ENCODE measurements at places on chromosomes 6 and 20.

DNA sequence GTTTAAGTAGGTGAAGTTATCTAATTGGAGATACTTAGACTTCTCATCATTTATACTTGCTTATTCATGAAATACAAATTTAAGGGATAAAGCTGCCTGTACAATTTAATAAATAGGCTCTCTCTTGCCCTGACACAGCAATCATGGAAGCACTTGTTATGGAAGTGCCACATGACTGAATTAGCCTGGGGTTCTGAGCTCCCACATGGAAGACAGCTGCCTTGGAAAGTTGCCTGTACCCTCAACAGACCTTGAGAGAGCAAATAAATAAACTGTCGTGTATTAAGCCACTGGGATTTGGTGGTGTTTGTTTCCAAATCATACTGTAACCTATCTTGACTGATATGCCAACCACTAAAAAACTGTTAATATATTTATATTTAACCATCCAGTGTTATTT is 87.0 kb upstream of the RSPO3 start:
- no peak for DNase-seq

DNA sequence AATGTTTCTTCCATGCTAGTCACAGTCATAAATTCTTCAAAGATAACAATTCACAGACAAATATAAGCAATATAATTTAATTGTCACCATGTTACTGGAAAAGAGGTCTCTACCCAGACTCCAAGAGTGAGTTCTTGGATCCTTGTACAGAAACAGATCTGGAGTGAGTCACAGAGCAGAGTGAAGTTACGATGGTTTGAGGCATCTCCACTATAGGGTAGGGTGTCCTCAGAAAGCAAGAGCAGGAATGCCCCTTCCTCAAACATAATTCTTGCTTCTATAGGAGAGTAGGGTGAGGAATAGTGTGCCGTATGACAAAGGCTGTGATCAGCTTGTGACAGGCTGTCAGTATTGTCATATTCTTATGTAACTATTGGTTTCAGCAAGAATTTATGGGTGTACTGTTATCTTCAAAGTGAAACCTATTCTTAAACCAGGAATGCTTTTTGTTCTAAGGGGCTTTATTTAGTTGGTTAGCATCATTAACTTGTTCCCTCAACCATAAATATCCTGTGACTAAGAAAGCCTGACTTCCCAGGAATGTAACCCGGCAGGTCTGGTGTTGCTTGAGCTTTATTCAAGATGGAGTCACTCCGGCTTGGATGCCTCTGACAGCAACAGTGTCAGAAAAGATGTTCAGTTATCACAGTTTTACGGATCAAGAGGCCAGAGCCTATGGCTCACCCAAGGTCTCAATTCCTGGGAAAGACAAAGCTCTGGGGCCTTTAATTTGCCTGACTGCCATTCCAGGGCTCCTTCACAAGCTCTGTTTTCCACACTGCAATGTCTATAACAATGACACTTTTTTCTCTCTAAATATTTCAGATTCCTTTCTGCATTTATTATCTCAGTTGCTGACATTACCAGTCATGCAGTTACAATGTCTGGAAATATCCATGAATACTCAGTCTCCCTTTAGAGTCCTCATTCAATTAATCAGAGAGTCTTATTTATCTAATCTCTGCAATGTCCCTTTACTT is 298.6 kb downstream of the C6orf118 start:
- DNase-seq = no peak

GRCh38 chr6:43331470-43331869 is 22.8 kb upstream of the CRIP3 start:
- DNase-seq = no peak

DNA sequence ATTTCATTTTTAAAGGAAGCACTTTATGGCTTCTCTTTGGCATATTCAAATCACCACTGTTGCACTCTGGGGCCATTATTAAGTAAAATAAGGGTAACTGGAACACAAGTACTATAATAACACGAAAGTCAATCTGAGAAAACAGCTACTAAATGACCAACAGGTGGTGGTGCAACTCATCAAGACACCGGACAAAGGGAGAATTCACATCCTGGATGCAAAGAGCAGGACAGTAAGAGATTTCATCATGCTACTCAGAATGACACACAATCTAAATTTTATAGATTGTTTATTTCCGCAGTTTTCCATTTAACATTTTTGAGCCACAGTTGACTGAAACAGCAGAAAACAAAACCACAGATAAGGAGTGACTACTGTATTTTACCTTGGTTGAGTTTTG is 27.6 kb upstream of the LY86 start:
- no peak for DNase-seq

DNA sequence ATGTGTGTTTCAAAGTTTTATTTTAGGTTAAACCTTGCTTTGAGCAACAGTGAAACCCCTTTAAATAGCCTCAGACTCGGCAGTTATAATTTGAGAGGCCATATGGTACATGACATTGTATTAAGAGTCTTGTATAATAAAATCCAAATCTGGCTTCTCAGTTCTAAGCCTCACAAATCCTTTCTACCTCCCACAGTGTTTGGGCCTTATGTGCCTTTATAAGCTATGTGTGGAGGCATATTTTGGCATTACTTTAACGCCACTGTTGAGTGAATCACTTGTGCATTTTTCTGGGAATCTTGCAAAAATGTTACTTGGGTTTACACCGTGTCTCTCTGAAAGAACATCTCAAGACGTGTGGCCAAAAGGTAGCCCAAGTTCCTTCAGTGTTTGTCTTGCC is 152.4 kb downstream of the COL9A1 start:
- no peak for DNase-seq

DNA sequence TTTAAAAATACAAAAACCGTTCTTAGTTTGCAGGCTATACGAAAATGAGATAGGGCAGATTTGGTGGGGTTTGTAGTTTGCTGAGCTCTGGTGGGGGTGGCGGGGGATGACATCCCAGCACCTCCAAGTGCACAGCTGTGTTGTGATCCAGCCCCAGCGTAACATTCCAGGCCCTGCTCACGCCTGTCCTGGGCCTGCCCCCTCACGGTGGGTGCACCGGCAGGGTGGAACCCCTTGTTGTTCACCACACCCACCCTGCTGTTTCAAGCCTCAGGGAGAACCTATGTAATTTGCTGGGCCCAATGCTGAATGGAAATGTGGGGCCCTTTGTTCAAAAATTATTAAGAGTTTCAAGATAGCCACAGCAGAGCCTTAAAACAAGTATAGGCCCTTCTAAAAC is 25.0 kb downstream of the ARMC2 start:
- DNase-seq = no peak

GRCh38 chr20:20100881-20101280 is 48.5 kb downstream of the CFAP61 start:
- no peak for DNase-seq

GRCh38 chr6:118748311-118749062 is 97.1 kb upstream of the CEP85L start:
- DNase-seq = no peak

GRCh38 chr6:104995989-104996617 is 39.2 kb downstream of the LIN28B start:
- DNase-seq = no peak

DNA sequence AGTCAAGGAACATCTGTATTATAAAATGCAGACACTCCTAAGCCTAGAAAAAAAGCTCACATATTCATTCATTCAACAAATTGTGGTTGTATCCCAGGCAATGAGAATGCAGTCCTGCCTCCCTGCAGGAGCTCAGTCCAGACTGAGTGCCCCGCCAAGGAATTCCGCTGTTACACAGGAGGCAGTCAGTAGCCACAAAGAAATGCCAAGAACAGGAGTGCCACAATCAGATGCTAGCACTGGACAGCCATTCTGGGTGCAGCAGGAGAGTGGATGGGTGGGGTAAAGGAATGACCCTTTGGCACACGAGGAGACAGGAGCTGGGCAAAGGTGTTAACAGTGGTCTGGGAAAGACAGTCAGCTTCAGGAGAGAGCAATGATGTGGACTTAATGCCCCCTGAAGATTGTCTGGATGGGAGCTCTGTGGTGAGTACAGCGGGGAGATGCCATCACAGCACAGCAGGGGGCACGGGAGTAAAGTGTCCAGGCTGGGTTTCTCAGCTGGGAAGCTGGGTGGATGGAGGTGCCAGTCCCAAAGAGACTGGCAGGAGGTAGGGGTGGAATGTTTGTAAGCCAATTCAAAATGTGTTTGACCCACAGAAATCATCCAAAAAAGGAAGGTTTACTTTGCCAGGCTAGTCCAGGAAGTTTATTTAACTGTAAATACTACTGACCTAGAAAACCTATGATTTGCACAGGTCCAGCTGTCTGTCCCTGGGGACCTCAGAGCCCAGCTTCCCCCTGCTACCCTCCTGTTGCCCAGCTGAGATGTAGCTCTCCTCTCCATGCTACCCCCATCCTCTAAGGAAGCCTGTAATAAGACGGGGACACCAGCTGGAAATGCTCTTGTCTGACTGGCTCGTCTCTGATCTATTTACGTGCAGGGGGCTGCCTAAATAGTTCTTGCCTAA is 84.1 kb downstream of the SLC23A2 start:
- no peak for DNase-seq

GRCh38 chr6:21271428-21272155 is 322.0 kb upstream of the SOX4 start:
- DNase-seq = no peak

GRCh38 chr6:144075187-144075586 is 20.2 kb downstream of the SF3B5 start:
- DNase-seq = no peak

DNA sequence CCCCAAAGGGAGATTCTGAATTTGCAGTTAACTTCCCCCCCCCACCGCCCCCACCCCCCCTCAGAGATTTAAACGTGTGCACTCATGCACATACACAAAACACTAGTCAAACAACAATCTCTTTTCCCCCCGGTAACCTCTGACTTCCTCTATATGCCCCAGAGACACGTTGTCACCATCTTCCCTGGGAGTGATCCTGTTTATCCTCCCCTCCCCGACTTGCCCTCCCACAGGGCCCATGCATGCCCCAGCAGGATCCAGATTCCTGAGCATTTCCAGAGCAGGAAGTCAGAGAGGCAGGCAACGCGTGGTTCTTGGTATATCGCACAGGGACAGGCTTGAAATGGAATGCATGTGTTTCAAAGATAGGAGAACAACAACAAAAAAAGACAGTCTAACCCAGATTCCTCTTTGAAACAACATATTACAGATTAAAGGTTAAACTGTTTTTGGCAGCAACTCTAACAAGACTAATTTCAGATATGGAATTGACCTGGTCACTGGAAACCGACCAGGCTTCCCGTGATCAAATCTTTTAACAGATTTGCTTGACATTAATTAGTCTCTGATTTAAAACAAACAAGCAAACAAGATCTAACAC is 1.3 kb downstream of the BLCAP start:
- DNase-seq = no peak

DNA sequence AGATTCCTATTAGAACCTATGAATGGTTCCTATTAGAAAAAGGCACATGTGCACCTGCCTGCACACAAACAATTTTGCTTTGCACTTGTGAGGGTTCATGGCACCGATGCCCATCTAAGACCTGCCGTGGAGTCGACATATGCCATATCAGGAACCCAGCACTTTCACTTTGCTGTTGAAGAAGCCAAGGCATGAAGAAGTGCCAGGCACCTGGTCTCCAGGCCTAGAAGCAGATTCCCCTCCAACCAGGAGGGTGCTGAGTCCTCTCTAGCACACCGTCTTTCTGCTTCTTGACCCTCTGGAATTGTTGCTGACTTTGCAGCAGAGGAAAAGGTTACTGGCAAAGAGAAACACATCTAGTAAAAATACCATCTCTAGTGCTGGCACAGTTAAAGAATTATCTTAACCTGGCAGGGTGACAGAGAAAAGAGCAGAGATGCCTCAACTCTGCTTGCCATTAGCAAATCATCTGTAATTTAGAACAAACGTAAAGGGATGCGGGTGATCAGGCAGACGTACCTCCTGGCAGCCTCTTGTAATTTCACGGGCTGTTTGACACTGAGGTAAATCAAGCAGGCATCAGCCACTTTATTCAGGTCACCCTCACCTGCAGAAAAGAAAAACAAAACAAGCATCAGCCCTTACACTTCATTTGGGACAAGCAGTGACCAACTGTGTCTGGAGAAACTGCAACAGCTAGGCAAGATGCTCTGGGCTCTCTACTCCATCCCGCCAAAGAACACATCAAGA is 37.2 kb downstream of the TTI1 start:
- no peak for DNase-seq

GRCh38 chr20:48618631-48619030 is 209.2 kb downstream of the PREX1 start:
- no peak for DNase-seq

GRCh38 chr20:51801122-51801822 is 1.0 kb downstream of the SALL4 start:
- no peak for DNase-seq

GRCh38 chr6:46347669-46348068 is 143.6 kb downstream of the RCAN2 start:
- DNase-seq = no peak

DNA sequence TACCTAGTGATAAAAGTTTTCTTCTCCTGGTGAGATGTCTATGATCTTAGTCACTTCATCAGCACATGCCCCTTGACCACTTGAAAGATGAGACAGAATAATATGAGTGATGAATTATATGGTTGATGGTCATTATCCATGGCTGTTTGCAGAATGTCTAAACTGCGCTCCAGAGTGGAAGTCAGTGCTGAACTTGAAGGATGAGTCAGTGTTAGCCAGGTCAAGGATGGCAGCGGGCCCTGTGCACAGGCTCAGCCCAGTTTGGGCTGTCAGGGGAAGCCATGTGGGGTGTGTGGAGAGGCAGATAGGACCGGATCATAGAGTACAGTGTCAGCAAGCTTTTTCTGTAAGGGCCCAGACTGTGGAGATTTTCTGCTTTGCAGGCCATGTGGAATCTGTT is 67.2 kb upstream of the KIF25 start:
- no peak for DNase-seq

- DNase-seq = no peak
These were observed 202.1 kb upstream of the EPHA7 start for GRCh38 chr6:93621442-93621841.

DNA sequence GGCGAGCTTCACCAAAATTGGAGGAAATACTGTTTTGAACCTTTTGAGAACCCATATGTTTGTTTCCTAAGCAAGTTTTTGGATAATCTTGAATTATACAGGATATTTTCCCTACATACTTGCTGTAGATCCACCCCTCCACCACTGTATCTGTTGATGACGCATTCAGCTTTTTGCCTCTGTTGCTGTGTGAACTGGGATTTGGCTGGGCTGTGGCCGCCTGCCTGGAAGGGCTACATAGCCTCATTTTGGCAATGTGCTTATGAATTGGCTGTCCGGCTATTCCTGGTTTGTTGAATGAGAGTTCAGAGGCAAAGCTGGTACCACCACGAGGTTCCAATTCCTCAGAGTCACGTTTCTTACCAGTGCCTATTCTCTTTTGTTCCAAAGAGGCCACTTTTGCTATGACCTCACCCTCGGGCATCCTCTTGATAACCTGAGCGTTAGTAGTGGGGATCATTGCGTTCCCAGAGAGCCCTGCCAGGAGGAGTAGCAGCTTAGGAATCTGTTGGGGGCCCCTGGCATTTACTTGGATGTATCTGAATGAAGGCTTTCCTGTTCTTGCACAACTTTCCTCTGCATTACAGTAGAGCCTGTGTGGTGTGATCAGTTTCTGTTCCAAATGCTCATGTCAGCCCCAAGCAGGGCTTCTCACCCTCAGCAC is 6.4 kb downstream of the FAM83D start:
- DNase-seq = no peak
